Chondrocyte (in vitro differentiated cells): ENCODE measurements at places on chromosomes 1 and 21. TPM values are rescaled to one million over a fixed set of nuclear protein-coding genes. Genes with fewer than 3 reads are reported as not detected.

Gene COA7
- total RNA-seq: 23.7 to 24.1 TPM (median 23.8 TPM) in 3 replicates

Gene OR2L8
- total RNA-seq: not detected in 3 replicates

DNA sequence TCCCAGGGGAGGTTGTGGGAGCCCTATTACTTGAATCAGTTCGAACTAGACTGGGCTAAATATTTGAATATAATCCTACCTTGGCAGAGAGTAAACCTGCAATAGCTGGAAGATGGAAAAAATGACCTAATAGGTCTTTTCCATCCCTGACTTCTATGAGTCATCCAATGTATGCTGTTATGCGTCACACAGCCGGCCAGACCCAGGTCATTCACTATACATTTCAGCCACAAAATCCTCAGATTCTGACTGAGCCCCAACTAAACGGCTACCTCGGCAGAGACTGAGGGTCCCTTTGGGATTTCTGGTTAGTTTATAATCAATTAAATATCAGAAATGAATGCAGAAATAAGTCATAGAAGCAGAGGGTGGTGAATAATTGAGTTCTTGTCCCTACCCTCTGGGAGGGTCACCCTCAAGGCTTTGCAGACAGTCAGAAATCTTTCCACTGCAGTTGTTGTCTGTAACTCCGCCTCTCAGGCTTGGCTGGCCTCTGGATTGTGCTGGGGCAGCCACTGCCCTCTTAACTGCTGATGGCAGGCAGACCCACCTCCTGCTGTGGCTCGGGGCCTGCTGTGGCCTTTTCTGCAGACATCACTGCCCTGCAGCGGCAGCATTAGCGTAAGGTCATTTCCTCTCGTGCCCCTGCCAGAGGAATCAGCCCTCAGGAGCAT is 240.5 kb downstream of the TGFB2 start:
- peak; percentile 94 for DNase-seq

DNA sequence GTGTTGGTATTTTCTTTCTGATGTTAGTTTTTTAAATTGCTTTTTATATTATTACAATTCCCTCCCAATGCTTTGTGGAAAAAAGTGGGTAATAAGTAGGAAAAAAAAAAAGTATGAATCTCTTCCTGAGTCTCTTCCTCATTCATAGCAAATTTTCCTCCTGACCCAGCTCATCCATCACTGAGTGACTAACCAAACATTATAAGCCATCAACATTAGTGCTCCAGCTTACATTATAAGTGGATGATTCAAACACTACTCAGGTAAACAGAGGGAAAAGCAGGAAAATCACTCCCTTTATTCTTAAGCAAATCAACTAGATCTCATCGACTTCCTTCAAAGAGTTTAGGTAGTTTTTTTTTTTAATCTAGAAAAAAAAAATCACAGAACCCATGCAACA is 15.4 kb upstream of the SAMD13 start:
- no peak for DNase-seq

DNA sequence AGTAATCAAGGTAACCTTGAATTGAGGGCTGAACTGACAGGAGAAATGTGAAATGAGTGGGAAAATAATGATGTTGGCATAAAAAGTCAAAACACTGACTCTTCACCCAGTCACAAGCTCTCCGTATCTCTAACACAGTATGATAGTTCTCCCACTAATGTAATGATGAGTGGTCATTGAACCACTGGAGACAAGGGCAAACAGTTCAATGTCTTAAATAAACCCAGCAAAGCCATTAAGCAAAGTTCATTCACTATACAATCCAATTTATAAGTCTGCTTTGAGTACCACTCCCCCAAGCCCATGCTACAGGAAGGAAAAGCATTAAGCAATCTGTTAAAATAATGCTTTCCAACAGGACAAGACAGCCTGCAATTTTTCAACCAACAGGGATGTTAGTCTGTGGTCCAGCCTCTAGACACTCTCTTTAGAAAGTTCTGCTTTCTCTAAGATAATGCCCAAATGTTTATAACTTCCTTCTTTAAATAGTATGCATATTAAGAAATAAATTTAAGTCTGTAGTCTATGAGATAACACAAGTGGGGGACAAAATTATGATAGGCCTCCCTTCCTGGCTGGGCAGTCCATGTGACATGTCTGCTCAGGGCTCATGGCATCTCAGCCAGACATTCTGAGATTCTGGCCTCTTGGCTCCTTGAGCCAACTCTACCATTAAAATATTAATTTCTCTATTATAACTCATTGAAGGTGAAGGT is 25.5 kb upstream of the DDAH1 start:
- DNase-seq: no peak

- no peak for DNase-seq
Measured at GRCh38 chr1:58968360-58968952, 184.6 kb upstream of the JUN start.

GRCh38 chr1:119226913-119227312 is 86.5 kb upstream of the WARS2 start:
- DNase-seq: no peak

Gene ATP5PB
- total RNA-seq: 145 to 183 TPM (median 147 TPM) in 3 replicates

GRCh38 chr1:4272568-4272967 is 372.5 kb upstream of the C1orf174 start:
- DNase-seq: no peak

Gene KRTAP21-2
- not detected in 3 replicates for total RNA-seq

DNA sequence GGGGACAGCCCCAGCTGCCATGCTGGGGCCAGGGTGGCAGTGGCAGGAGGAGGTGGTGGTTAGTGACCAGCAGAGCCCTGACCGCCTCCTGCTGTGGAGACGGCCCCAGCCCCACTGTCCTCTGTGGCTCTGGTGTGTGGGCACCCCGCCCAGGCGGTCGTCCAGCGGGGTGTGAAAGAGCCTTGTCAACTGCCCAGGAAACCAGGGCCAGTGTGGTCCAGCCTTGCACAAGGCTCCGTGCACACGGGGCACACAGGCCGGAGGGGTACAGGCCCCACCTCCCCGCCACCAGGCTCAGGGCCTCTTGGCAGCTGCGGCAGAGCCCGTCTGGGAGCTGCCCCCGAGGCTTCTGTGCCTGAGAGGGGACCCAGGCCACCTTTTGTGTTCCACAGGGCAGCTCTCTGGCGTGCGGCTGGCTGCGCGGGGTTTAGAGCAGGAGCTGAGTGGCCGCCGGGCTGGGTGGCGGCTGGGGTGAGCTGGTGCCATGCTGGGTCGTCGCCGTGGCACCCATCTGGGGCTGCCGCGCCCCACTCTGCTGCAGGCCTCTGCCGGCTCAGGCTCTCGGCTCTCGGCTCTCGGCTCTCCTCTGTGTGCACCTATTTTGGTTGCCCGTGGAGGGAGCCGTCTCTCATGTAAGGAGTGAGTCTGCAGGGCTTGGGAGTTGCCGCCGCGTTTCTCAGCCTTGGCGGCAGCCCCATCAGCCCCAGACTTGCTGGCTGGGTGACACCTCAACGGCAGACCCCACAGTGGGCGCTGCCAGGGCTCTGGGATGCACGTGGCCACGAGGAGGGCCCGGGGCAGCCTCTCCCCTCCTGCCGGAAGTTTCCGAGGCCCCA is 36.1 kb downstream of the SLX9 start:
- DNase-seq: no peak

DNA sequence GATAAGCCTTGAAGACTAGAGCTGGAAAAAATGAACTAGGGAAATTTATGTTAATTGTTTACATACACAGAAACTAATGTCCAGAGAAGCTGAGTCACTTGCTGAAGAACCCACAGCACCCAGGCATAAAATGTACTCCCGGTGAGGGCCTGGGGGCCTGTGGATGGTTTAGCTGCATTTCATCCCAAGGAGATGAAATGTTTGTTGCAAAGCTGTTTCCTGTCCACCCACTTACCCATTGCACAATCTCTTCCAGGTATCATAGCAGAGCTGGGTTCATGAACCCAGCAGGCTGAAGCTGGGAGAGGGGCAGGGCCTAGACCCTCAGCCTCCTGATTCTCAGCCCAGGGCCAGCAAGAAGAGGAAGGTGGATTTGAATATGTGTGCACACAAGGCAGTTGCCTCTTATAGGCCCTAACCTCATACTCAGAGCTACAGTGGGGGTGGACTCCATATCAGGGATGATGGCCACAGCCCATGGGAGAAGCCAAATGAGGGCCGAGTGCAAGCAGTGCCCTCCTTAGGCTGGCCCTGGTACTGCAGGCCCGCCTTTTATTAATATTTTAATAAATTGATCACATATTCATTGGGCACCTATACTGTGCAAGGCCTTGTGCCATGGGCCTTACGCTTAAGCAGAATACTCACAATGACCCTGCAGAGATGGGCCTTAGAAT is 110.8 kb downstream of the LACTBL1 start:
- no peak for DNase-seq

Gene KCNK2
- total RNA-seq: not detected in 3 replicates

GRCh38 chr1:101250656-101251272 is 13.9 kb downstream of the S1PR1 start:
- no peak for DNase-seq

- no peak for DNase-seq
Measured at GRCh38 chr1:238811211-238811879, 575.0 kb upstream of the CHRM3 start.
